ENCODE measurements at places on chromosomes 11 and 22.
A peak's percentile ranks its signal among the peaks of the same experiment; 100 is the strongest.

GRCh38 chr11:1180171-1180570, 22.4 kb downstream of the MUC5AC start:
- DNase-seq, result no peak

DNA sequence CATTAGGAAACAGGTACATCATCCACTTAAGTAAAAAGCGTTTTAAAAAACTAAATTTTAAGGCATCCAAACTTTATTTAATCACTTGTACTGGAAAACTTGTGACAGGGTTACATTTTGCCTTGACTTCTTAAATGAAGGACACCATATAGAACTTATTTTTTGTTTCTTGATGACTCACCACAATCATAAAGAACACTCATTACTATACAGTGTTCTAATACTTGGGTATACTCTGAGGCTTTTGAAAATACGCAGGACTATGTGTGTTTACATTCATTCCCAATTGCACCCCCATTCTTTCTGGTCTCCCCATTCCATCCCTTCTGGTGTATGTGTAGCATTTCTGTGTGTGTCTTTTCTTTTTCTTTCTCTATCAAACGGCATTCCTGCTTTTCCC, 69.9 kb downstream of the ZBTB44 start:
- no peak for DNase-seq

GRCh38 chr11:11374358-11375148, 21.5 kb upstream of the CSNK2A3 start:
- DNase-seq, result no peak

DNA sequence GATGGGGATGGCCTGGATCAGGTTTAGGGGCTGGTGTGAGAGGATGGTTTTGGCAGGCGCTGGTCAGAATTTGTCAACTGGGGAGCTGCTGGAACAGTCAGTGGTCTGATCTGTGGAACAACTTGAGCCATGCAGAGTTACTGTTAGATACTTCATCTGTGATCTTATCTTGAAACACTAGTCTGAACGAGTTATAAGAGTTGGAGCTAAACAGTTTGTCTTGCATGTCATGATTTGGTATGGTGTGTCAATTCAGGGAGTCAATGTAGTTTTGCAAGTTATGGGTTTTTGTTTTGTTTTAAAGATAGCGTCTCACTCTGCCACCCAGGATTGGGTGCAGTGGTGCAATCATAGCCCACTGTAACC, 54.1 kb downstream of the ST3GAL4 start:
- no peak for DNase-seq

GRCh38 chr11:41306431-41306830, 153.0 kb downstream of the LRRC4C start:
- DNase-seq, result no peak

GRCh38 chr11:9386086-9386485, 1.6 kb downstream of the IPO7 start:
- peak; percentile 28 for DNase-seq

DNA sequence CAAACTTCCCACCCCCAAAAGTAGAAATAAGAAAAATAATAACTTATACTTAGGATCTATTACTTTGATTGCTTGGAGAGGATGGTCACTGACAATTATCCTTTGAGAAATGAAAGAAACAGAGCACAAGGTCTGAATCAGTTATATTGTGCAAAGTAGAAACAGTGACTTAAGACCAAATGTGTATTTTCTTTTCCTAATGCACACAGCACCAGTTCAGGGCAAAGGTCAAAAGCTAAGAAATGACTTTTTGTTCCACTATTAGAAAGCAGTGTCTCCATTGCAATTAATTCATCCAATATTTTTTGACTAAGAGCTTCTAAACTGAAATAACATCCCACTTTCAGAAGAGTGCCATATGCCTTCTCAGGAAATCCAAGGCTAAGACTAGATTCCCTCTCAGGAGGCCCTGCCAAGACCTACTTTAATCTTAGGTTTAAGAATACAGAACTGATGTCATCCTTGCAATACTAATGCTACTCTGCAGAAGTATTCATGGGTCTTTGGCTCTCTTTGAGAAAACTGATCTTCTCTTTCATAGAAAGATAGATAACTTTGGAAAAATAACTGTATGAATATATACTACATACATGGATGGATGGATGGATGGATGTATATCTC, 147.0 kb downstream of the APOL5 start:
- DNase-seq, result no peak

DNA sequence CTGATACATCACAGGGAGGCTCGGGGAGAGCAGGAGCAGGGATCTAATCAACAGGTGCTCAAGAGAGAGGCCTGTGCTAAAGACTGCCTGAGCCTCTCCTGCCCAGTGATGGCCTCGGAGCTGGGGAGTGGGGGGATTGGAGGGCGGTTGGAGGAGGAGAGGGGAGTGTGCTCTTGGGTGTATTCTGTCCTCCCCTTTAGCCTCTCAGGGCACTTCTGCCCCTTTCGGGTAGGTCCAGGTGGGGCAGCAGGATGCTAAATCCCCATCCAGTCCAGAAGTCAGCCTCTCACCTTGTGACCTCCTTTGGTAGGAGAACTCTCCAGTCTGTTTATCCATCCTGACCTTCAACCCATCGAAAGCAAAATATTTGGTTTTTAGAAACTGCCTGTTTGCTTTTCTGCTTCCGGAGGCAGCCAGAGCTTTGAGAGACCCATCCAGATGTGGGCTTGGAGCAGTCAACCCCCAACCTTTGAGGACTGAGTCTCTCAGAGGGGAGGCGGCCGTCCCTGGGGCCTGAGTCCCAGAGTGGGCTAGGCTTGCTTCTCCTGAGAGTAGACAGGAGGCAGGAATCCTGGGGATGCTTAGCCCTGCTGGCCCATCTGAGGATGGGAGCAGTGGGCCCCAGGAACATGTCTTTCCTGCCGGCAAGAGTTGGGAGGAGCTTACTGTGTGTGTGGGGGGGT, 105.2 kb upstream of the SYT13 start:
- no peak for DNase-seq

GRCh38 chr11:37504921-37505320, 906.9 kb upstream of the RAG2 start:
- peak; percentile 98 for DNase-seq

DNA sequence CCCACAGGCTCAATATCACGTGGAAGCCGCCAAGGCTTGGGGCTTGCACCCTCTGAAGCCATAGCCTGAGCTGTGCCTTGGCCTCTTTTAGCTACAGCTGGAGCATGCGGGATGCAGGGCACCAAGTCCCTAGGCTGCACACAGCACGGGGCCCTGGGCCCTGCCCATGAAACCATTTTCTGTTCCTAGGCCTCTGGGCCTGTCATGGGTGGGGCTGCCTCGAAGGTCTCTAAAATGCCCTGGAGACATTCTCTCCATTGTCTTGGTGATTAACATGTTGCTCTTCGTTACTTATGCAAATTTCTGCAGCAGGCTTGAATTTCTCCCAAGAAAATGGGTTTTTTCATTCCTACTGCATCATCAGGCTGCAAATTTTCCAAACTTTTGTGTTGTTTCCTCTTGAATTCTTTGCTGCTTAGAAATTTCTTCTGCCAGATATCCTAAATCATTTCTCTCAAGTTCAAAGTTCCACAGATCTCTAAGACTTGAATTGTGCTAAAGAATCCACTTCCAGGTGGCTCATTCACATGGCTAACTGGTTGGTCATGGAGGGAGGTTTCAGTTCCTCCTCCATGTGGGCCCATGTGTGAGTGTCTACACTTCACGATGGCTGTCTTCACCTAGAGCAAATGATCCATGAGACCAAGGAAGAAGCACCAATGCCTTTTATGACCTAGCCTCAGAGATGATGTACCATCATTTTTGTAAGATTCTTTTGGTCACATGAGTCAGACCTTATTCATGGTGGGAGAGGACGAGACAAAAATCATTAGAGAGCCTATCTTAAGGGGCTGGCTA, 7.4 kb upstream of the CREBZF start:
- peak; percentile 47 for DNase-seq

- peak; percentile 15 for DNase-seq
Observed at GRCh38 chr22:30813936-30814335, 119.3 kb downstream of the OSBP2 start.

GRCh38 chr22:38267086-38267485, 5.7 kb downstream of the TMEM184B start:
- DNase-seq, result no peak

GRCh38 chr11:2949920-2950319, 20.7 kb upstream of the PHLDA2 start:
- no peak for DNase-seq

DNA sequence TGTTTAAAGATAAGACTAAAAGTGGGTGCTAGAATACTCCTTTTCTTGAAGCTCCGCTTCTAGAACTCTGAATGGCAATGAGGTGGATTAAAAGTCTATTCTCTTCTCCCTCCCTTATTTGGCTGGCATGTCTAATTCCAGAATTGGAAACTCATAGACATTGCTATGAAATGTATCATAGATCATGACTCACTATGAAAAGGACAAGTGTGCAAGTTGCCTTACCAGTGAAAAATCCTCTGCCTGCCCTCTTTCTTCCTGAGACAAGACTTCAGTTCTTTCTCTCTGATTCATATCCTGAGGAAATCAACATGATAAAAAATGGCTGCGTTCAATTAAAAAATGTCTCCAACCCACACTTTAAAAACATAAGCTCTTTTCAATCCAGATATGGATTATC, 73.2 kb upstream of the BLID start:
- peak; percentile 98 for DNase-seq

DNA sequence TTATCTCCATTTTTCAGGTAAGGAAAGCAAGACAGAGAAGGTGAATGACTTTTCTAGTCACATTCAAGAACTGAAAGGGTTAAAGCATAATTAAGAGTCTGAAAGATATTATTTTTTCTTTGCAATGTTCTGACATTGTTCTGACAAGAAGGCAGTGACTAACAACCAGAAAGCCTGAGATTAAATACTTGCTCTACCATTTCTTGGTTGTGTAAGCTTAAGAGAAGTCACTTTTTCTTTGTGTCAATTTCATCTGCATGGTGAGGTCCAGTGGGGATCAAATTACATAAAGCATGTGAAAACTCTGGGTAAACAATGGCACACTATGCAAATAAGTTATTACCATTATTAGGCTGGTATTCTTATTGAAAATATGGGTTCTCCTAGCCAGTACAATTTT, 73.7 kb downstream of the PHF21A start:
- no peak for DNase-seq

- DNase-seq, result peak; percentile 47
Observed at GRCh38 chr11:7577291-7578190, 63.7 kb downstream of the PPFIBP2 start.

DNA sequence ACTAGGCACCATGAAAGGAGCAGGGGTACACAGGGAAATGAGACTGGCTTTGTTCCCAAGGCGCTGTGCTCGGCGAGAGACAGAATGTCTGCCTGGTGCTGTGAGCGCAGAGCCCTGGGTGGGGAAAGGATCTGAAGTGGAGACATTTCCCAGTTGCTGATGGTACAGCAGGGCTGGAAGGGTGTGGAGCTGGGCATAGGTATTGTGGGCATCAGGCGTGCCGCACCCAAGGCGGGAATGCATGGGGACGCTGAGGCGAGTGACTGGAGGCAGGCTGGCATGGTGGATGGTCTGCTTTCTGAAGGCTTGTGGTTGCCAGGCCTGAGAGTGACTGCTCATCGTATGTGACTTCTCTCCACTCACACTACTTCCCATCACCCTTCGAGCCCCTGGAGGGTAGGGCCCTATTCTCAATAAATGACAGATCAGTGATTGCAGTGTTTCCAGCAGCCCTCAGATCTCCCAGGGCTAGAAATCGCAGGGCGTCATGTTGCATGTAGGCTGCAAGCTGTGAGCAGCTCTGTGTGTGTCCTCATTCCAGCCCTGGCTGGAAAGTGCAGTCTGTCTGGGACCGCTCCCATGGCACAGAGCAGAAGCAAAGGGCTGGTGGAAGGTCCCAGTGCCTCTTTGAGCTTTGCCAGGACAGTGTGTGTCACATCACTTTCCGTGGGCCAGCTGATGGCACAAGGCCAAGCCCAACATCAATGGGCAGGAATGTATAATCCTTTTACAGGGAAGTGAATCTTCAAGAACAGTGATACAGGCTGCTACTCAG, 67.7 kb downstream of the TBC1D22A start:
- DNase-seq, result peak; percentile 60

DNA sequence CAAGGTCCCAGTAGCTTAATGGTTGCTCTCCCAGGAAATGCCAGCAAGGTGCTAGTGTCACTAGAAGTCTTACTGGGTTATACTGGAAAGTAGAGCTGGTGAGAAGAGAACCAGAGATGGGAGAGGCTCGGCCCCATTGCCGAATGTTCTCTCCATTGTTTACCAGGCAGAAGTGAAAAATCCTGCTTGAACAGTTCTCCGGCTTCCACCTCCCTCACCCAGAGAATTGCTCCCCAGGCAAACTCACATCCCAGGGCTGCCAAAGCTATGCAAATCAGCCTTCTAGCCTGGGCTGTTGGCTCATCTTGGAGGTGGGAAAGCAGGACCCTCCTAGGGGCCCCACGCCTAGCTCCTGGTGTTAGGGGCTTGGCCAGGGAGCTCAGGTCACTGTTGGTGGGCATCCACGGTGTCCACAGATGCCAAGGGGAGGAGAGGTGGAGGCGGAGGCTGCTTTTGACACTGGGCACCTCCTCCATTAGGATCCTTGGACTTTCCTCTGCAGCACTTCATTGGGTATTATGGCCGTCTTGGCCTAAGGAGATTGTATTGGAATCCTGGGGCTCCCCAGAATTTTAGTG, 20.1 kb downstream of the POU2F3 start:
- no peak for DNase-seq

- no peak for DNase-seq
Observed at GRCh38 chr22:34879001-34879400, 187.0 kb upstream of the ISX start.

DNA sequence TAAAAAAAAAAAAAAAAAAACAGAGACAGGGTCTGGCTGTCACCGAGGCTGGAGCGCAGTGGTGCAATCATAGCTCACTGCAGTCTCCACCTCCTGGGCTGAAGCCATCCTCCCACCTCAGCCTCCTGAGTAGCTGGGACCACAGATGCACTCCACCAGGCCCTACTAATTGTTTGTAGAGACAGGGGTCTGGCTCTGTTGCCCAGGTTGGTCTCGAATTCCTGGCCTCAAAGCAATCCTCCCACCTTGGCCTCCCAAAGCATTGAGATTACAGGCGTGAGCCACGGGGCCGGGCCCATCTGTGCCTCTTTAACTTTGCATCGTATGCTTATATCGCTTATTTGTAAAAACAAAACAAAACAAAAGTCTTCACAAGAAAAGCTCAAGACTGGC, 3.1 kb downstream of the CPT1A start:
- DNase-seq, result peak; percentile 26

DNA sequence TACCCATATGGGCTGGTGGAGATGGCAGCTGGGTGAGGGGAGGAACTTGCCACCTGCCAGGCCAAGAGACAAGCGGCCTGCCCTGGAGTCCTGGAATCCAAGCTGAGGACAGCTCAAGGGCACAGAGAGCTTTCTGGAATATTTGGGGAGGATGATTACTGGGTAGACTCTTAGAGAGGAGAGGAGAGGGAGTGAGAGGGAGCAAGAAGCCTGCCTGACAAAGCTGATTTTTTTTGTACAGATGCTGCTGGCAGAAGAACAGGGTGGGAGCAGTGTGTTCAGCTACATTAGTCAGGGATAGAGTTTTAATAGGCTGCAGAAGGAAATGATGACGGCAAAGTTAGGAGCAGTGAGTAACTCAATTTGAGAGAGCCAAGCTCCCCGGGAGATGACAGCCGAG, 299.3 kb downstream of the NXPE2 start:
- DNase-seq, result no peak

- peak; percentile 85 for DNase-seq
Observed at GRCh38 chr11:18384157-18384641, 10.2 kb upstream of the LDHA start.

All from ELR (cell line).